ENCODE measurements at places on chromosomes 4 and X.

- no peaks in the 10 kb centered on the region for H3K27me3 ChIP-seq
- H3K36me3 ChIP-seq, result peaks cover 43% of the 10 kb centered on the region
- DNase-seq, result no peak
- peak overlapping the region; percentile 81 for H3K4me3 ChIP-seq
- peak overlapping the region; percentile 86 for H3K27ac ChIP-seq
These were observed 868 bp upstream of the GNL3L start for GRCh38 chrX:54529151-54529550.

GRCh38 chrX:9903146-9903545 lies 64.0 kb upstream of the CLDN34 start:
- H3K4me1 ChIP-seq, result no peaks in the 10 kb centered on the region
- H3K4me3 ChIP-seq, result no peak overlapping the region
- no peak for DNase-seq
- peaks cover 8% of the 10 kb centered on the region for H3K36me3 ChIP-seq

GRCh38 chr4:1080961-1081688 lies 32.2 kb downstream of the RNF212 start:
- no peaks in the 10 kb centered on the region for H3K36me3 ChIP-seq
- no peak overlapping the region for H3K27ac ChIP-seq

DNA sequence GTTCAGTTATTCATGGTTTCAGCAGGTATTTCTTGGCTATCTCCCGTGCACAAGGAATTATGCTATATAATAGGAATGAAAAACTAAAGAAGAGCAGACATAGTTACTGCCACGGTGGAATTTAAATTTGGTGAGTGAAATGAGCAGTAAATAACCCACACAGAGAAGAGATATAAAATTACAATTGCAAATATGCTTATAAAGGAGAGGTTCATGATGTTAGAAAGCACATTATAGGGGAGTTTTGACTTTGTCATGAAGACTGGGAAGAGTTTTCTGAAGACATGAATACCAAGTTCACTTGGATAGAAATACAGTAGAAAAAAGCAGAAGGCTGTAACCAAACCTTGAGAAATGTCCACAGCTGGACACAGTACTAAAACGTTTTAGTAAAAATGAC lies 712.0 kb upstream of the AADAT start:
- H3K4me3 ChIP-seq, result no peak overlapping the region
- no peaks in the 10 kb centered on the region for H3K36me3 ChIP-seq
- H3K4me1 ChIP-seq, result no peaks in the 10 kb centered on the region
- DNase-seq, result no peak

DNA sequence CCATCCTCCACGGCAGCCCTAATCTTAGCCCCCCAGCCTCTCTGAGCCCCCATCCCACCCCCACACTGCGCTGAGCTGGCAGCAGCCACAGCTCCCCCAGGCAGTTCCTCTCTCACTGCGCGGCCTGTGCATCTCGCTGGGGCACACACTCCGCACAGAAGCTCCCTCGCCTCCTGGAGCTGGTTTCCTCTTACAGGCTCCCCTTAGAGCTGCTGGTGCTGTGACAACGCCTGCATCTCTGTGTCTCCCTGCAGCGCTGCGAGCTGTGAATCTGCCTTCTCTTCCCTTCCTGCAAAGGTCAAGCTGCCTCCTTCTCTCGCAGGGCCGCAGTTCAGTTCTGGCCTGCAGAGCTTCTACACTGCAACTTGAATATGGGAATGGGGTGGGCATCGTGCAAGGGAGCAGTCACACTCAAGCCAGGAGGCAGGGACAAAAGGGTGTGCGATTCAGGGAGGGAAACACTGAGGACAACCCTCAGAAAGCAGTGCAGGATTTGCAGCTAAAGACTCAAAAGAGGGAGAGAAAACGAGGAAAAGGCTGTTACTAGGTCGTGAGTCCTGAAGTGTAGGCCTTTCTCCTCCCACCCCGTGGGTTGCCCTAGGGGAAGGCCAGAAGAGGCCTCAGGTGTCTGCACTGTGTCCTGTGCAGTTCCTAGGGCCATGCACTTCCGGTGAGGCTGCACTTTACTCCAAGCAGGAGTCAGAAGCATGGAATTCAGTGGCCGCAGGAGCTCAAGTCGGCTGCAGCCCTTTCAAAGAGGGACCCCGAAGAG lies 87.0 kb downstream of the BCOR start:
- peaks cover 22% of the 10 kb centered on the region for H3K27me3 ChIP-seq
- peaks cover 25% of the 10 kb centered on the region for H3K36me3 ChIP-seq
- H3K4me1 ChIP-seq, result no peaks in the 10 kb centered on the region
- H3K27ac ChIP-seq, result no peak overlapping the region
